Left colon (tissue), 2 donors: ENCODE measurements at places on chromosomes 12 and 14.

DNA sequence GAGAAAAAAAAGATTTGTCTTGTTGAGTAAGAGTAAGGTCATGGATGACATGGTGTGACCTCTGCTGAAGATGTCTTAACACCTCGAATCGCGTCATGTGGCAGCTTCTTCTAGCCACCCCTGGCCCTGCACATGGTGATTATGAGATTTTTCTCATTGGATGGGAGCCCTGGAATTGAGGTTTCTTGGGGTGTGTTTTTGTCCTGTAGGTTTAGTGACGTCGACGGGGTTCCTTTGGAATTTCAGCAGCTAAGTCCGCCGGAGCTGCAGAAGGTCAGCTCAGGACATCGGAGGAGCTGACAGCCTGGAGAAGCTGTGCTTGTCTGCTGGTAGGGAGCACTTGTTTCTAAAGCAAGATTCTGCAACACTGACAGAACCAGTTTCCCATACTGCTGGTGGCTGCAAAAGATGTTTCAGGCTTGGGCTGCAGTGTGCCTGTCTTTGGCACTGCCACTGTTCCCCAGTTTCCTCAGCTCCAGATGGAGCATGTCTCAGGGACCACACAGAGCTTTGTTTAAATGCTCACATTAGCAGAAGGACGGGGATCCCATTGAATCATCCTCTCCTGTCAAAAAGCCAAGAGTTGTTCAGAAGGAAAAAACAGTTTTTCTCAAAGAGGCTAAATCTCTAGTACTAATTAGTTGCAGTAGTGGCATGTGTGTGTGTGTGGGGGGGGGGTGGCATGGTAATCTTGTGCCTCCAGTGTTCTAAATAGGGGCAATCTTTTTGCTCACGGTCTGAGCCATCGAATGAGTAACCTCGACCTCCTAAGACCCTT lies 5.2 kb upstream of the FOS start:
- no peak for DNase-seq

DNA sequence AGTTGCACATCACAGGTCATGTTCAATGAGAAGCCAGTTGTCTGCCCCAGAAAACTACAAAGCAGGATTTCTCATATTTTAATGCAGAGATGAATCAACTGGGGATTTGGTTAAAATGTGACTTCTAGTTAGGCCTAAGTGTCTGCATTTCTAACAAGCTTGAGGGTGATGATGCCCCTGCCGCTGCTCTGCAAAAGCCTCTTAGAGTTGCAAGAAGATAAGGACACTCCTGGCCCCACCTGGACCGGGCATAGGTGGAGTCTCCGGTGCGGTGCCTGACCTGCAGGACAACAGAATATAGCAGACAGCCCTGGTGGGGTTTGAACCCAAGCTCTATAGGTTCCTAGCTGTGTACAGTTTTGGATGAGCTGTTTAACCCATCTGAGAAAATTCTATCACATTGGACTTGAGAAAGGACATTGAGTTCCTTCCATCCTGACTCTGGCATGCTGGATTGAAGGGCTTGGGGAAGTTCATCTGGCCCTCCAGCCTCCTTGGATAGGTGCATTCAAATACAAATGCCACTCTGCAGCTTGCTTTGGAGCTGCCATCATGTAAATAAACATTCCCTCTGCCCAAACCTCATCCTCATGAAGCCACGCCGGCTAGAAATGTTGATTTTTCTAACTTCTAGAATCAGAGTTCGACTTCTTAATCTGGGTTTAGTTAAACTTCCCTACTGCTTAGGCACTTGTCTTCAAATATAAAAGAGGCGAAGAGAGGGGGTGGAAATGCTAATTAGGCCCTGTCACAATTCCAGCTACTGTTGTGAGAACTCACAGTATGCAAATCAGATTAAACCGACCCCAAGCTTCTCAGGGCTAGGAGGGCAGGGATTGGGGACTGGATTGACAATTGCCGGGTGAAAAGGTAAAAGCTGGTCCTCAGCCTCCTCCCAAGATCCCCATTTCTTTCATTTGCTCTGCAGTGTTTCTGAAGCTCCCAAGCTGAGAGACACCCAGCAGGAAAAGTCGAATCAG lies 1225.6 kb downstream of the VRK1 start:
- no peak for DNase-seq

DNA sequence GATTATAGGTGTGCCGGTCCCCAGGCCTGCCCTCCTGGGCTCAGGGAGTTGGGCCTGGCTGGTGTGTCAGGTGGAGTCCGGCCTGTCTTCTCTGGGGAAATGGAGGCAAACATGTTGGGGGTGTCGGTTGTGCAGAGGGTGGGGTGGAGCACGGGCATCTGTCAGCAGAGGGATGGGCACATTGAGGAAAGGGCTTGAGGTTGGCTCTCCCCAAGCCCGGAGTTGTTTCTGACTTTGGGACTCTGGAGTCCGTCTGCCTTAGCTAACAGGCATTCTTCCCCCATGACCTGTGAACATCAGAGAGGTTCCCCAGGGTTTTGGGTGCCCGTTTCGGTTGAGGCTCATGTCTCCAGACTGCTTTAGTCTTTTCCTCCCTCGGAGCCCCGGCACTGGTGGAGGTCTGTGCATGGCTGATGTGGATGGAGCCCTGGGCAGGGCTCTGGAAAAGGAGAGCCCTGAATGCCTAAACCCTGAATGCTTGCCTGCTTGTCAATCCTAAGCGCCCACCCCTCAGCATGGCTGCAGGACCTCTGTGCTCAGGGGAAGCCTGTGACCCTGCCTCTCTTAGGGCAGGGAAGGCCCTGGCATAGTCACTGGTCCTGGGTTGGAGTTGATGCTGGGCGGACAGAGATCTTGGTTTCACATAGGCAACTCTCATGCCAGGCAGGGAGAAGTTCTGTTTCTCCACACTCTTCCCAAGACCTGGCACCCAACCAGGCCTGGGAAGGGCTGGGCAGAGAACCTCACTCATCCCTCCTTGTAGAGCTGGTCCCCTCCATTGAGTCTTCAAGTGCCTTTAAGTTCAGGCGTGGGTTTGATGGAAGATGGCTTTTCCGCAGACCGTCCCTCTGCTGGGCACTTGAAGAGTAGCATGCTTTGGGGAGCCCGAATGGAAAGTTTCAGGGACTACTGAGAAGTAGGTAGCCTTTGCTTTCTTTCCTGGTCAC lies 12.9 kb downstream of the NYNRIN start:
- no peak for DNase-seq

GRCh38 chr14:102828151-102828550 lies 50.9 kb downstream of the TRAF3 start:
- no peak for DNase-seq

DNA sequence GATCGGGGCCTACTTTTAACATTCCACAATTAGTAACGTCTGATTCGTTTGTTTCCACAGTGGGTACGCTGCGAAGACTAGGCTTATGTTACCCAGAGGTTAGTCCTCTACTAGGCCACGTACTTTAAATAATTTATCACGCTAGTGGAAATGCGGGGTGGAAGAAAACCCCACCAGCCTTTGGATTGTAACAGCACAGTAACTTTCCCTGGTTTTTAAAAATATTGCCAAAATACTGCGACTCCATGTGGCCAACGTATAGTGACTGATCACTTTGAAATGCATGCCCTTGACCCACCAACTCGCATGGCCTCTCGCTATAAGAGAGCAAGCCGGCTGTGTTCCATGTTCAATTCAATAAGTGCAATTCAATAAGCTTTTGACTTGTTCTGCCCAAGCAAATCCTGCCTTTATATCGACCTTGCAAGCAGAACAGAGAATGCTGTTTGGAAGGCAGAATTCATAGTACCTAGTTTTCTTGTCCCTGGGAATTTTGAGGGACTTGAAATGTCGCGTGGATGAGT lies 882 bp upstream of the GTF2A1 start:
- DNase-seq, result no peak

DNA sequence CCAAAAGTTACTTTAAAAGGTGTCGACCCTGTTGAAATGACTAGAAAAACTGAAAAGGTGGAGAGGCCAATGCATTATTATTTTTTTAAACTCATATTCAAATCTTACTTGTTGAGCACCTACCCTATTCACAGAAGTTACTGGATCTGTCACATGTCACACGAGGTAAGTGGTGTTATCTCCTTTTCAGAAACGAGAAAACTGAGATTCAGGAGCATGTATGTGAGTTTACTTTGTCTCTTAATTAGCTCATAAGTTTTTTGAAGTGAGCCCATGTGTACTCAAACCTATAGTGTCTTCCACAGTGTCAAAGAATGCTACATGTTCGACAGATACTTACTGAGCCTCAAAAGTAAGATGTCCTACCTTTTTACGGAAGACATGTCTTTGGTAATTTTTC lies 81.8 kb upstream of the EGLN3 start:
- no peak for DNase-seq

- DNase-seq, result no peak
Observed at GRCh38 chr12:12983420-12984035, 16.5 kb downstream of the HEBP1 start.

GRCh38 chr12:94590428-94590827 lies 59.9 kb downstream of the TMCC3 start:
- no peak for DNase-seq

- DNase-seq, result no peak
Observed at GRCh38 chr12:90936230-90937005, 18.6 kb downstream of the CCER1 start.

DNA sequence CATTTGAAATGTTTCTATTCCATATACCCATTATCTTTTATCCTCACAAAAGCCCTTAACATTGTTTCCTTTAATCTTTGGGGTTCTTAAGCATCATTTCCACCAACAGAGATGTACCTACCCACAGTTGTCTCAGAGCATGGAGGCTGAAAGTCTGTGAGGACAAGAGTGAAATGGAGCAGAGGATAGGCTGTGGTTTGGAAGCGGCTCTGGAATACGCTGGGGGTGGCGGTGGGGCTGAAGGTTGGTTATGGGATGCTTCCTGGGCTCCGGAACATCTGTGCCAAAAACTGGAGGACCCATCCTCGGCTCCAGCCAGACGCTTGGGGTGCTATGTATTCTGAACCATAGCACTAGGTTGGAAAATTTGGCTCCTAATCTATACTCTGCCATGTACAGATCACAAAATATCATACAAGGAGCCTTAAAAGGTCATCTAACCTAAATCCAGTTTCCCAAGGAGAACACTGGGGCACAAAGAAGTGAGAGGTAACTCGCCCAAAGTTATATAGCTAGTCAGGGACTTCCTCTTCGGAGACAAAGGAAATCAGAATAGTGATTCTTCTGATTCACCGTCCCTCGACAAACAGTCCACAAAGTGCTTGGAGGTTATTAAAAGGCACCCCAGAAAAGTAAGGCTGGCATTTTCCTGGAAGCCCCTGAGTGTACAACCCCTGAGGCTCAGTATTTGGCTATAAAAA lies 2.5 kb downstream of the PPP1R3E start:
- no peak for DNase-seq

DNA sequence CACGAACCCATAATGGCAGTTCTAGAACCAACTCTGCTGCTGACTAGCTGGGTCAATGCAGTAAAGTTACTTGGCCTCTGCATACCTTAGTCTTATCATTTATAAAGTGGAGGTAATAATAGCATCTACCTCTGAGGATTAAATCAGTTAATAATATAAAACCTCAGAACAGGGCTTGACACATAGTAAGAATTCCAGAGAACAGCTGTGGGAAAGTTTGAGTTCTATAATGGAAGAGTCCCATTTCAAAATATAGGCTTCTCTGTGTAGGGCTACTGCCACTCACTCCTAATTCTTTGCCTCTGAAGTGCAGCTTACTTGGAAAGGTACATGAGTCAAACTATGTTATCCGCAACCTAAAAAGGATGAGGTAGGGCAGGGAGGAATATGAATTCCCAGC lies 269.2 kb upstream of the PRKD1 start:
- DNase-seq, result no peak

DNA sequence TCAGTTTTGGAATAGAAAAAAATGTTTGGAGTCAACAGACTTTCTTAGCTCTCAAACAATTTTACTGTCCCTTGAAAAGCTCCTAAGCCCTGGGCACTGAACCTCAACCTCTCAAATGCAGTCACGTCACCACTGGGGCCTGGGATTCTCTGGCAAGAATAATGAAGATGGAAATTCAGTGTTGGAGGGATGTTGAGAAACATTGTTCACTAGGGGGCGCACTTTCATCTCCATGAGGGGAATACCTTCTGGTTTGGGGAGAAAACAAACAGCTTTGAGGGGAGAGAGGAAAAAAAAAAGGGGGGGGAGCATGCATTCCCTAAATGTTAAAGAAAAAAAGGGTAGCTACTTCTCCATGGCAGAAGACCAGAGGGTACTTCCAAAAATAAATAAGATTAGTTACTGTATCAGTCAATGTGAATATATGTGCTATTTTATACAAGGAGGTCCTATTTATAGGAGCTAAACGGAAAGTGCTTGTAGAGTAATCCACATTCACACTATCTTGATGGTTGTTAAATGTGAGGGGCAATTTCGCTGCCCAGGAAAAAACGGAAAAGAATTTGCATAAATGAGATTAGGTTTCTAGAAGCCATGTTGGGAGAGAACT lies 5.8 kb upstream of the TBPL2 start:
- peak; percentile 57 for DNase-seq

DNA sequence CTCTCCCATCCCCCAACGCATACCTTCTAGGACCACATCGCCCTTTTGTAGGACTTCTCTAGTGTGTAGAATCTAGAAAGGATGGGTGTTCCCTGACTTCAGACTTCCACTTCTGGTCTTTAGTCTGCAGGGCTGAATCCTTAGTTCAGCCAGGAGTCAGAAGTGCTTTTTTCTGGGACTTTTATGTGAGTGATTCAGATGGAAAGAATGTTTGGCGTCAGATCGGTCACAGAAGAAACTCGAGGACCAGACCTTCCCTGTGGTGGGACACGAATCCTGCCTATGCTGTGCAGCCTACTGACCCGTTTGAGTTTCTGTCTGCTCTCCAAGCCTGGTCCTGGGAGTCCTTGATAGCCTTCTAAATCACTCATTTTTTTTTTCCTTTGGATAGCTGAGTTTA lies 165.4 kb upstream of the SSTR1 start:
- DNase-seq, result no peak
